Left renal pelvis (tissue), 4 donors: ENCODE measurements at places on chromosomes 3 and 15.

- DNase-seq, result no peak
Observed at GRCh38 chr15:37056177-37057121, 43.9 kb downstream of the MEIS2 start.

- DNase-seq, result no peak
Observed at GRCh38 chr3:177481329-177481728, 284.0 kb upstream of the TBL1XR1 start.

- no peak for DNase-seq
Observed at GRCh38 chr3:63976872-63977200, 46.5 kb downstream of the PSMD6 start.

- DNase-seq, result no peak
Observed at GRCh38 chr15:72176159-72176558, 21.4 kb downstream of the GRAMD2A start.

GRCh38 chr15:84715441-84716035 lies 401 bp downstream of the SEC11A start:
- DNase-seq, result no peak

GRCh38 chr3:55897573-55898224 lies 410.6 kb upstream of the WNT5A start:
- DNase-seq, result peak; percentile 7

DNA sequence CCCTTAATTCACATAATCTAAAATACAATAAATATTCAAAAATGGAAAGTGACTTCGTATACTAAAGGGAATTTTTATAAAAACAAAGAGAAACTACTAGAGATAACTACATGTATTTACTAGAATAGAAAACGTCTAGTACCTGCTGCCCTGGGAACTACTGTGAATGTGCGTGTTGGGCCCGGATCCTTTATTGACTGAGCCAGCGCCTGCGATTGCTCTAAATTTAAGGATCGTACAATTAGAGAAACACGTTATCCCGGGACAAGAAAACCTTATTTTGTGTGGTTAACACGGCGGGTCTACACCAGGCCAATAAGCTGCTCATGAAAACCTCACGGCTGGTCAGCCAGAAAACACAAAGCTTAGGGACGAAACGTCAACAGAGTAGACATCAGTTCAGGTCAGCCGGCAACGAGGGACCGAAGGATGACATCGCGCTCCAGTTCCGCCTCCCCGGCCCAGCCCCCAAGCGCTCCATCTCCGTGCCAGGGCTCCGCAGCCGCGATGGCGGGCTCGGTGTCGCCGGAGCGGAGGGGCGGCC lies 555 bp downstream of the TM2D3 start:
- no peak for DNase-seq

DNA sequence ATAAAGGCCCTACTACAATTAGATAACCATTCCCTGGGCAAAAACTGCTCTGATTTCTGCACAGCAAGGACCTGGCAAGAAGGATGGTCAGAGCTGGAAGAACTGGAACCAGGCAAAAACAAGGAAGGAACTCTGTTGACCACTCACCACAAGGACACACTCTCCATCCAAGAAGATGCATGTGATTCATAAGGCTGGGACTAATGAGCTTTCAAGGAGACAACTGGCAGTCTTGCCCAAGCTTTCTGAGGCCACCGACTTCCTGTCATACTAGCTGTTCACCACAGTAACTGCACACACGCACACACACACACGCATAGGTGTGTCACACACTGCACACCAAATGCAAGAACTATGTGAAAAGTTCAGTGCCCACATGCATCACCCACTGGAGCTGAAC lies 256.6 kb downstream of the OCA2 start:
- DNase-seq, result no peak

- no peak for DNase-seq
Observed at GRCh38 chr3:136109499-136109898, 86.6 kb downstream of the MSL2 start.

DNA sequence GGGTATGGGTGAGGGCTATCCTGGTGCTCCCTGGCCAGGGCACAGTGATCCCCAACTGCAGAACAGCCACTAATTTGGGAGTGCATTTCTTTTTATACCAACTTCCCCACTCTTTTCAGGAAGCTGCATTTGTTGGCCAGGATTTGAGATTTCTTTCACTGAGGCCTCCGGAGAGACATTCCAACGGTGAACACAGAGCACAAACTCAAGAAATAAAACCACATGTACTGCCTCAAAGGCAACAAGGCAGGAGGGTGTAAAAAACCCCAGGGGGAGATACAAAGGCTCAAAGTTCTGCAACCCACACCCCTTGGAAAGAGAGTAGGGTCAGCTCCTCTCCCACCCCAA lies 65.3 kb downstream of the CPN2 start:
- DNase-seq, result no peak

- no peak for DNase-seq
Observed at GRCh38 chr15:85999658-86000057, 80.0 kb upstream of the AGBL1 start.

- no peak for DNase-seq
Observed at GRCh38 chr3:42024591-42025351, 62.9 kb upstream of the ULK4 start.

DNA sequence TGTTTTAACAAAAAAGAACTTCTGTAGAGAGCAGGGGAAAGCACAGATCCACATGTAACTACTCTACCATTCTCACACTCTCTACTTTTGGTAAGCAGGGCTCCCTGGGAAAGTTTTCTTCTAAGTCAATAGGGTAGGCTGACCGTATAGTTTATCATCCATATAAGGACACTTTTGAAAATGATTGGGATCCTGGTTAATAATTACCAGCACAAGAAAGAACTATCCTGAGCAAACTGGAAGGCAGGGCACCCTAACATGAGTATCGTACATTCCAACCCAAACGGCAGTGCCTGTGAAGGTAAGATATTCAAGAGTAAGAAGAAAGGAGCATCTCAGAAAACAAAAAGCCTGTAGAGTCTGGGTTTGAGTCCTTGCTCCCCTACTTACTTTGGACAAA lies 22.1 kb downstream of the SUSD5 start:
- DNase-seq, result no peak

DNA sequence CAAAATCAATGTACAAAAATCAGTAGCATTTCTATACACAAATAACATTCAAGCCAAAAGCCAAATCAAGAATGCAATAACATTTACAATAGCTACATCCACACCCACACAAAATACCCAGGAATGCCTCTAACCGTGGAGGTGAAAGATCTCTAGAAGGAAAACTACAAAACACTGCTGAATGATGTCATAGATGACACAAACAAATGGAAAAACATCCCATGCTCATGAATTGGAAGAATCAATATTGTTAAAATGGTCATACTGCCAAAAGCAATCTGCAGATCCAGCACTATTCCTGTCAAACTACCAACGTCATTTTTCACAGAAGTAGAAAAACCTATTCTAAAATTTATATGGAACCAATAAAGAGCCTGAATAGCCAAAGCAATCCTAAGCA lies 143.7 kb downstream of the SLCO3A1 start:
- no peak for DNase-seq

DNA sequence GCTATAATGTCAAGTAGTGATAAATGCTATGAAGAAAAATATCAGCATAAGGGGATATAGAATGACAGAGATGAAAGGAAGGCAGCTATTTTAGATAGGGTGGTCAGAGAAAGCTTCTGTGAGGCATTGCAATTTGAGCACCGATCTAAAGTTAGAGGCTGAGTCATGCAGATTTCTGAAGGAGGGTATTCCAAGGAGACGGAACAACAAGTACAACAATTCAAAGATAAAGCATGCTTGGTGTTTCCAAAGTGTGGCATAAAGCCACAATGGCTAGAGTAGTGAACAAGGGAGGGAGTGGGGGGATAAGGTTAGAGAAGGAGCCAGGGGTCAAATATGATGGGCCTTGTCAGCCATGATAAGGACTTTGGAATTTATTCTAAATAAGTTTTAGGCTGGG lies 71.9 kb downstream of the PFN2 start:
- no peak for DNase-seq

DNA sequence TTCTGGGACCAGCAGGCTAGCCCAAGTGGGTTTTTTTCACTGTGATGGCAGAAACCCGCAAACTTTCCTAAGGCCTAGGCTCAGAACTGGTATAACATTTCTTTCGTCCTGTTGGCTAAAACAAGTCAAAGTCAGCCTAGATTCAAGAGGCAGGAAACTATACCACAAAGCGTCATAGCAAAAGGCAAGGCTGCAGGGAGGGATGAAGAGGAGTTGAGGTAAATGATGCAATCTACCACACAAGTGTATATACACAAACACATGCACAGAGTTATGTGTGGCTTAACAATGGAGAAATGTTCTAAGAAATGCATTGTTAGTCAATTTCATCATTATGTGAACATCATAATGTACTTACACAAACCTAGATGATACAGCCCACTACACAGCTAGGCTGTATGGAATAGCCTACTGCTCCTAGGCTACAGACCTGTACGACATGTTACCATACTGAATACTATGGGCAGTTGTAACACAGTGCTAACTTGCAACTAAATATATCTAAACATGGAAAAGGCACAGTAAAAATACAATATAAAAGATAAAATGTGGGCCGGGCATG lies 225.6 kb downstream of the TBL1XR1 start:
- DNase-seq, result no peak

- no peak for DNase-seq
Observed at GRCh38 chr3:143084856-143085731, 34.5 kb upstream of the CHST2 start.

DNA sequence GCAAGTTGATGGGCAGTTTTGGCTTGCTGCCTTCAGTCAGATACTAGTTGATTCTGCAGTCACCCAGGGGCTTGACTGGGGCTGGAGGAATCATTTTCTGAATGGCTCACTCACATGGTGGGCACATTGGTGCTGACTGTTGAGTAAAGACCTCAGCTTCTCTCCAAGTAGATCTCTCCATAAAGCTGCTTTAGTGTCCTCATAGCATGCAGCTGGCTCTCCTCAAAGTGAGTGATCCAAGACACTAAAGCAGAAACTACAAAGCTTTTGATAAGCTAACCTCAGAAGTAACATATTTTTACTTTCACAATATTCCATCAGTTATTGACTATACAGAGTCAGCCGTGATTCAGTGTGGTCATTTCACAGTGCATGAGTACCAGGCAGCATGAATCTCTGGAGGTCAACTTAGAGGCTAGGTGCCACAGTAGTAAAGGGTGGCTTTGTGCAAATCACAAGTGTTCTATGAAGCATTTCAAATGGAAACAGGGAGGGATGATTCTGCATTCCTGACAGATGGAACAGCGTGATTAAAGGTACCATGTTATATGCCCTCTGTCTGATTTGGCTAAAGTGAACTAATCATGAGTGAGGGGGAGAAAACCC lies 24.3 kb upstream of the ATP8B4 start:
- DNase-seq, result no peak

DNA sequence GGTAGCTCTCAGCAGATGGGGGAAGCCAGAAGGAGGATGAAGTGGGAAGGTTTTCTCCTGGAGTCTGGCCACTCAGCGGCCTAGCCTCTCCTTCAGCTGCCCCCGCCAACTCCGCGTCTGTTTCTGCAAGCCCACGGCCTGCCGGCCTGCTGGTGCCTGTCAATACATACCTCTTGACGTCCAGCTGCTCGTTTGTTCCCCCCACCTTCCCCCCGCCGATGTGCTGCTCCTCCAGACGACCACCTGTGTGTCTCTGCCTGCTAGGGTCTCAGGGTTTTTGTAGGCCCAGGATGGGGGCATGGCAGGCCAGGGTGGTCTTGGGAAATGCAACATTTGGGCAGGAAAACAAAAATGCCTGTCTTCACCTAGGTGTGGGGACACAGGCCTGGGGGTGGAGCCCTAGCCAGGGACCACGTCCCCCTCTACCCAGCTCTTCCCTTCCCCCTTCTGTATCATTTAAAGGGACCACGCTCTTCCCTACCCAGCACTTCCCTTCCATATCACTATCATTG lies 137.8 kb downstream of the ALCAM start:
- no peak for DNase-seq

GRCh38 chr3:186502966-186503712 lies 41.0 kb downstream of the CRYGS start:
- no peak for DNase-seq

DNA sequence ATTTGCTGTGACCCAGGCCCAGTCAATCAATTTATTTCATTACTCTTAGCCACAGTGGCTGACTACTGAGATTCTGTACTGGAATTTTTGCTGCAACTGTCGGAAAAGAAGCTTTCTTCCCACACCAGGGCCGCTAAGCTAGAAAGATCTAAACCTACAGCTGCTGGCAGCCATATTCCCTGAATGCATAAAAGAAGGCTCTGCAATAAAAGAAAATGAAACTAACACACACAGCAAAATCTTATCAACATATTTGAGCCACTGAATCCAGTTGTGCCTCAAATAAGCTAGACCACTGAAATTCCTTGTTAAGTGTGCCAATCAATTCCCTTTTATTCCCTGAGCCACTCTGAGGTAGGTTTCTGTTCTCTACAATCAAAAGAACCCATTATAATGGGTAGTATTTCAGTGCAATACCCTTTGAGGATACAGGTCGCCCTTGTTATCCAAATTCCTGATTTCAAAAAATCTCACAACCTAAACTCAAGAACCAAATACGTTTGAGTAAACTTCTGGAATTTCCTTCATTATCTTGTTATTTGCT lies 60.3 kb downstream of the MYO9A start:
- no peak for DNase-seq

DNA sequence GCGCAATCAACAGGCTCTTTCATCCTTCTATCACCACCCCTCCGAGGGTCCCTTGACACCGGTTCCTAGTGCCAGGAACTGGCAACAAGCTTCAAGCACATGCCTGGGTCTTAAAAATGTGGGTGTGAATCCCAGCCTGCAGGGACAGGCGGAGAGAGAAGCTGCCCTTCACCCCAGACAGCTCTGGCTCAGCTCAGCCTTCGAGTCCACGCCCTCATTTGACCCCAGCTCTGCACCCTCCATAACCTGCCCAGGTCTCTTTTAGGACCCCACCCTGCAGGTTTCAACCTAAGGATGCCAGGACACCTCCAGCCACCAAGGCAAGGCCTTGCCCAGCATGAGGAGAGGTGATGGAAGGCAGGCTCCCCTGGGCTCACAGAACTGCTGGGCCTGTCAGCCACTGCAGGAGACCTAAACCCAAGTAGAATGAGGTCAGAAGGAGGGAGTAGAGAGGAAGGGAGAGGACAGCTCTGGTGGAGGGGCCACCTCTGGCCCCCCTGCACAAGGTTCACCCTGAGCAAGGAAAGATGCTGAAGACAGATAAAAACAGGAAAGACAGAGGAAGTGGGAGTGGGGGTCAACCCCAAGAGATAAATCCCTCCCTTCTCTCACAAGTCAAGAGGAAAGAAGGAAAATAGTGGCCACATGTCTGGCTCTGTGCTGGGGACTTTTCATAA lies 2.6 kb upstream of the LOXL1 start:
- no peak for DNase-seq

DNA sequence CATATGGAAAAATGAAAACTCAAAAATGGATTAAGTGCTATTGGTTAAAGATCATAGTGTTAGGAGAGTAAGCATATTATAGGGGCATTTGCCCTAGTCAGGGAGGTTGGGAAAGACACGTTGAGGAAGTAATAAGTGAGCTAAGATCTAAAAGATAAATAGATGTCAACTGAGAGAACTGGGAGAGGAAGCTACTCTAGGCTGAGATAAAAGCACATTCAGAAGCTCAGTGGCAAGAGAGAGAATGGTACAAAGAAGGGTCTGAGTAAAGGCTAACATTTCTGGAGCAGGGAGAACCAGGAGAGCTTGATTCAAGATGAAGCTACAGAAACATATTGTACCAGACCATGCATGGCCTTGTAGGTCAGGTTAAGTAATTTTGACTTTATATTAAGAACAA lies 63.9 kb downstream of the TRPC1 start:
- DNase-seq, result no peak

- no peak for DNase-seq
Observed at GRCh38 chr15:39479911-39480310, 101.0 kb upstream of the THBS1 start.

GRCh38 chr3:15556512-15556911 lies 35.0 kb upstream of the COLQ start:
- no peak for DNase-seq
